ENCODE measurements at places on chromosomes 2 and 18. TPM values are rescaled to one million over a fixed set of nuclear protein-coding genes. Genes with fewer than 3 reads are reported as not detected.

The SPDYA gene
- total RNA-seq = 2.6 TPM

The LOXHD1 gene
- not detected for total RNA-seq

GRCh38 chr2:14901737-14902136 lies 269.2 kb downstream of the LRATD1 start:
- H3K27ac ChIP-seq = no peak overlapping the region
- H3K4me1 ChIP-seq = no peaks in the 10 kb centered on the region
- peaks cover 10% of the 10 kb centered on the region for H3K27me3 ChIP-seq
- H3K4me3 ChIP-seq = no peak overlapping the region

GRCh38 chr2:160730296-160730995 lies 236.8 kb upstream of the RBMS1 start:
- H3K27me3 ChIP-seq = peaks cover 18% of the 10 kb centered on the region
- no peak overlapping the region for H3K4me3 ChIP-seq
- H3K36me3 ChIP-seq = peaks cover 6% of the 10 kb centered on the region
- H3K27ac ChIP-seq = no peak overlapping the region
- H3K4me1 ChIP-seq = no peaks in the 10 kb centered on the region

DNA sequence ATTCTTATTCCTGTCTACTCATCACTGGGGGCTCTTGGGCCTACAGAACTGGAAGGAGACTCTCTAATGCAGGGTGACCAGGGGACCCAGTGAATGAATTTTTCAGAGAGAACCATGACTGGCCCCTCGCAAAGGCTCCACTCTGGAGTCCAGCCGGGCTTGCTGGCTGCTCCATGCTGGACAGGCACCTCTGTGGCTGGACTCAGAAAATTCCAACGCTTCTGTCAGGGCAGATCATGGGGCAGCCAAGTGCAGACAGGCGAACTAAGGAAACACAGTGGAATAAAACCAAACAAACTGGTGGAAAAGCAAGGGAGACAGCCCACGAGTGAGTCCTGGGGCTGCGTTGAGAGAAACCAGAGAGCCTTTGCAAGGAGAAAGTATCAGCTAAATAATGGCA lies 57.2 kb downstream of the ACAA2 start:
- no peak overlapping the region for H3K4me3 ChIP-seq
- H3K36me3 ChIP-seq = no peaks in the 10 kb centered on the region
- no peak overlapping the region for H3K27ac ChIP-seq
- DNase-seq = no peak
- peaks cover 11% of the 10 kb centered on the region for H3K4me1 ChIP-seq

DNA sequence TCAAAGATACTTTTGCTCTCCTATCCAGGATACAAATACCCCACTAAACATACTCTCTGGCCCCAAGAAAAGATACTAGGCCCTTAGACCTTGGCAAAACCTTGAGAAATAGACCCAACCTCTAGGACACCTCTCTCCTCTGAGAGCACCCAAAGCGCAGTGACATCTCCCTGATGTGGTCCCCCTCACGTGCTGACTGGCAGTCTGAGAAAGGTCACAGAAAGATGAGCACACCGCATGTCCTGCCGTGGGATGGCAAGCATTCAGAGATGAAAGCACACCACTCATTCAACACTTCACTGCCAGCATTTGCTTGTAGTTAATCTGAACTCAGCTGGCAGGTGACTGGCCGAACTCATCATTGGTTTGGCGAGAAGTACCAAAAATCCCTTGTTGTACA lies 6.1 kb upstream of the TBC1D8 start:
- H3K4me3 ChIP-seq = no peak overlapping the region
- no peak overlapping the region for H3K27ac ChIP-seq
- no peaks in the 10 kb centered on the region for H3K36me3 ChIP-seq
- no peak for DNase-seq
- peaks cover 6% of the 10 kb centered on the region for H3K27me3 ChIP-seq
- peaks cover 6% of the 10 kb centered on the region for H3K4me1 ChIP-seq

The EFHD1 gene
- total RNA-seq = not detected

- H3K4me1 ChIP-seq = peaks cover 48% of the 10 kb centered on the region
- no peaks in the 10 kb centered on the region for H3K27me3 ChIP-seq
- DNase-seq = peak; percentile 80
- H3K4me3 ChIP-seq = peak overlapping the region; percentile 44
- peak overlapping the region; percentile 83 for H3K27ac ChIP-seq
- peaks cover 17% of the 10 kb centered on the region for H3K36me3 ChIP-seq
Measured at GRCh38 chr2:231713730-231714638, 5.7 kb downstream of the PTMA start.

The SPP2 gene
- total RNA-seq = not detected

The MAP2 gene
- total RNA-seq = not detected

- no peak for DNase-seq
- no peak overlapping the region for H3K4me3 ChIP-seq
- H3K36me3 ChIP-seq = no peaks in the 10 kb centered on the region
- no peak overlapping the region for H3K27ac ChIP-seq
- no peaks in the 10 kb centered on the region for H3K4me1 ChIP-seq
Measured at GRCh38 chr2:161044095-161044865, 115.9 kb upstream of the TANK start.

The AGFG1 gene
- 78.8 TPM for total RNA-seq

The DDX18 gene
- 88.9 TPM for total RNA-seq

DNA sequence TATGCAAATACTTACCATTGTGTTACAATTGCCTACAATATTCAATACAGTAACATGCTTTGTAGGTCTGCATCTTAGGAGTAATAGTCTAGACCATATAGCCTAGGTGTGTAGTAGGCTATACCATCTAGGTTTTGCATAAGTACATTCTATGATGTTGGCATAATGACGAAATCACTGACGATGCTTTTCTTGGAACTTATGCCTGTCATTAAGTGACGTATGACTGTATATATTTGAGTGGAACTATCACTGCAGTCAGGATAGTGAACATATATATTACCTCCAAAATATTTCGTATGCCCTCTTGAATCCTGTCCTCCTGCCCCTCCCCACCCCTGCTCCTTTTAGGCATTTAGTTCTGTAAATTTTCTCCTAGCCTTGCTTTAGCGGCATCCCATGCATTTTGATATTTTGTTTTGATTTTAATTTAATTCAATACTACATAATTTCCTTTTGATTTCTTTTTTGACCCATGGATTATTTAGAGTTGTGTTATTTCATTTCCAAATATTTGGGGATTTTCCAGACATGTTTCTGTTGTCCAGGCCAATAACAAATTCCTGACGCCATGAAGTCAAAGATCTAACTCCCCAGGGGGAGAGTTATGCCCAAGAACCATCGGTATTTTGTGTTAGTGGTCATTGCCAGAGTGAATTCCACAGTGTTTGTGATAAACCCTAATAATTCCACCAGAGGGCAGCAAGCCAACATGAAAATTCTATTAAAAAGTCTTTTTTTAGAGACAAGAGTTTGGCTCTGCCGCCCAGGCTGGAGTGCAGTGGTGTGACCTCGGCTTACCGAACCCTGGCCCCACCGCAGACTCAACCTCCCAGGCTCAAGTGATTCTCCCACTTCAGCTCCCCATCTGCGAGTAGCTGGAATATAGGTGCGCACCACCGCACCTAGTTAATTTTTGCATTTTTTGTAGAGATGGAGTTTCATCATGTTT lies 24.2 kb upstream of the CASP8 start:
- peaks cover 54% of the 10 kb centered on the region for H3K4me1 ChIP-seq
- peak overlapping the region; percentile 99 for H3K4me3 ChIP-seq
- peaks cover 27% of the 10 kb centered on the region for H3K36me3 ChIP-seq
- DNase-seq = peak; percentile 79
- peak overlapping the region; percentile 95 for H3K27ac ChIP-seq
- H3K27me3 ChIP-seq = no peaks in the 10 kb centered on the region

DNA sequence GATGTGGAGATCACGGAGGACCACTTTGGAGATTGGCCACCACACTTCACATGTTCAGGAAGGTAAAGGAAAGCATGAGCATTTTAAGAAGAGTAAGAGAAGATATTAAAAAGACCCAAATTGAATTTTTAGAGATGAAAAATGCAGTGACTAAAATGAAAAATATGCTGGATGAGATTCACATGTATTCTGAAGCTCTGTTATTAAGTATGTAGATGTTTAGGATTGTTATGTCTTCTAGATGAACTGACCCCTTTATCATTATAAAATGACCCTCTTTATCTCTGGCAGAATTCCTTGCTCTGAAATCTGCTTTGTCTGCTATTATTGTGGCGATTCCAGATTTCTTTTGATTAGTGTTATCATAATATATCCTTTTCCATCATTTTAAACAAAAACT lies 36.0 kb upstream of the DYNC2LI1 start:
- peaks cover 55% of the 10 kb centered on the region for H3K27me3 ChIP-seq
- H3K36me3 ChIP-seq = no peaks in the 10 kb centered on the region
- no peaks in the 10 kb centered on the region for H3K4me1 ChIP-seq
- H3K4me3 ChIP-seq = no peak overlapping the region
- no peak for DNase-seq

- H3K4me1 ChIP-seq = no peaks in the 10 kb centered on the region
- no peak for DNase-seq
- no peaks in the 10 kb centered on the region for H3K36me3 ChIP-seq
- no peak overlapping the region for H3K4me3 ChIP-seq
- H3K27me3 ChIP-seq = no peaks in the 10 kb centered on the region
- no peak overlapping the region for H3K27ac ChIP-seq
Measured at GRCh38 chr2:65919550-65920188, 487.3 kb upstream of the SPRED2 start.

- no peaks in the 10 kb centered on the region for H3K27me3 ChIP-seq
- H3K4me1 ChIP-seq = peaks cover 79% of the 10 kb centered on the region
- H3K27ac ChIP-seq = peak overlapping the region; percentile 91
- peak overlapping the region; percentile 81 for H3K4me3 ChIP-seq
- DNase-seq = no peak
Measured at GRCh38 chr2:234427081-234428061, 69.5 kb downstream of the ARL4C start.

The CHRNG gene
- total RNA-seq = not detected

DNA sequence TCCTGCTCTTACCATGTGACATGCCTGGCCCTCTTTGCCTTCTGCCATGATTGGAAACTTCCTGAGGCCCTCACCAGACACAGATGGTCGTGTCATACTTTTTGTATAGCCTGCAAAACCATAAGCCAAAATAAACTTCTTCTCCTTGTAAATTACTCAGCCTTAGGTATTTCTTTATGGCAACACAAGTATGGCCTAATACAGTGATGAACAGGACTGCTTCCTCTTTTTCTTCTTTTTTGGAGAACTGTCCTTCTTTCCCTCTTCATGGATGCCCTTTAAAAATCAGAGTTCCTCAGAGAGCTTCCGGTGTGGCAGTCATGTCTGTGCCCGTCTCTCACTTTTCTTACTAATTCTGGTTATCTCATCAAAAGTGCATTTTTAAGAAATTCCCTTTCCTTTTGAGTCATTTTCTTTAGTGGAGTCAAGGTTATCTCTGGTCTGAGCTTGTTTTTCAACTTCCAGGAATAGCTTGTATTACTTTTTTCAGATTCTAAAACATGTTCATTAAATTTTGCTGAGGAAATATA lies 9.2 kb upstream of the IL1A start:
- peak overlapping the region; percentile 38 for H3K4me3 ChIP-seq
- peaks cover 26% of the 10 kb centered on the region for H3K4me1 ChIP-seq
- no peaks in the 10 kb centered on the region for H3K27me3 ChIP-seq

DNA sequence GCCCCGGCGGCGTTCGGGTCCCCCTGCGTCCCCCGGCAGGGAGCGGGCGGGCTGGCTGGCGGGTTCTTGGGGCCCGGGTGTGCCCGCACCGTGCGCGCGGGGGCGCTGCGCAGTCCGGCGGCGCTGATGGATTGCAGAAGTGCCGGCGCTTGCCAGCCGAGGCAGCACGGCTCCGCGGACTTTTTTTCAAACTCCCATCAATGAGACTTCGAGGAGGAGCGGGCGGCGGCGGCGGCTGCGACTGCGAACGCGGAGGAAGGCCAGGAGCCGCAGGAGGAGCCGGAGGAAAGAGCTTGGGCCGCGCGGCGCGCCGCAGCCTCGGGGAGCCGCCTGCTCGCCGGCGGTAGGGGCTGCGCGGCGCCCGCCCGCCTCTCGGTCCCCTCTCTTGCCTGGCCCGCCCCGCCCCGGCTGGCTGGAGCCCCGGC lies at the start of gene GLI2:
TSS of gene GLI2 (plus strand) at position 123 of the 425 bp plus-strand sequence. CDS start 61,453 bp downstream, outside the sequence.
- H3K27ac ChIP-seq = no peak within 1 kb of the TSS
- no peaks in the 10 kb centered on the region for H3K36me3 ChIP-seq
- H3K4me1 ChIP-seq = no peaks in the 10 kb centered on the region
- H3K4me3 ChIP-seq = no peak within 1 kb of the TSS
- peaks cover 41% of the 10 kb centered on the region for H3K27me3 ChIP-seq

GRCh38 chr2:202158796-202159195 lies 79.6 kb downstream of the SUMO1 start:
- no peak overlapping the region for H3K4me3 ChIP-seq
- no peaks in the 10 kb centered on the region for H3K36me3 ChIP-seq
- DNase-seq = no peak
- peaks cover 4% of the 10 kb centered on the region for H3K4me1 ChIP-seq
- peaks cover 14% of the 10 kb centered on the region for H3K27me3 ChIP-seq
